ENCODE measurements at places on chromosomes 11 and 22. TPM values are rescaled to one million over a fixed set of nuclear protein-coding genes. Genes with fewer than 3 reads are reported as not detected.

- H3K27me3 ChIP-seq, result no peaks in the 10 kb centered on the region
- peaks cover 17% of the 10 kb centered on the region for H3K36me3 ChIP-seq
- DNase-seq, result no peak
- no peak overlapping the region for H3K4me3 ChIP-seq
- no peaks in the 10 kb centered on the region for H3K4me1 ChIP-seq
Observed at GRCh38 chr22:17871726-17872458, 97.6 kb upstream of the BID start.

GRCh38 chr11:28072321-28072720 lies 35.6 kb downstream of the KIF18A start:
- H3K36me3 ChIP-seq, result no peaks in the 10 kb centered on the region
- H3K27ac ChIP-seq, result no peak overlapping the region
- no peak overlapping the region for H3K4me3 ChIP-seq
- no peak for DNase-seq
- H3K4me1 ChIP-seq, result no peaks in the 10 kb centered on the region

- no peak overlapping the region for H3K27ac ChIP-seq
- H3K36me3 ChIP-seq, result no peaks in the 10 kb centered on the region
- no peak overlapping the region for H3K4me3 ChIP-seq
- H3K27me3 ChIP-seq, result no peaks in the 10 kb centered on the region
- no peaks in the 10 kb centered on the region for H3K4me1 ChIP-seq
- no peak for DNase-seq
Observed at GRCh38 chr11:86148345-86148747, 79.5 kb upstream of the PICALM start.

- no peak for DNase-seq
- H3K36me3 ChIP-seq, result peaks cover 12% of the 10 kb centered on the region
- H3K27ac ChIP-seq, result no peak overlapping the region
- H3K4me1 ChIP-seq, result peaks cover 59% of the 10 kb centered on the region
Observed at GRCh38 chr22:23187211-23187610, 6.9 kb downstream of the BCR start.

DNA sequence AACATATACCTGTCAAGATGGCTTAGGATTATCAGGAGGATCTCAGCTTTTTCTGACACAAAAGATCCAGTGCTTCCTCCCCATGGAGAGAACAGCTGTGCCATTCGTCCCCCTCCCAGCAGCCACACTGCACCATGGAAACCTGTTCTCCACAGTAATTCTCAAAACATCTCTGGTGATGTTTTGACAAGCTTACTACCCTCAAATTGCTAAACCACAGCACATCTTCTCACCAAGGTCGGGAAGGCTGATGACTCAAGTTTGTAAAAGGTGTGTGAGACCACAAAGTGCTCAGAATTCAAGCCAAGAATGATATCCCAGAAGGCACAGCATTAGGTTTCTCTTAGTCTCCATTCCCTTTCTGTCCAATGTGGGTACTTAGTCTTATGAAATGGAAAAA lies 3.9 kb upstream of the RAB38 start:
- no peak overlapping the region for H3K4me3 ChIP-seq
- H3K4me1 ChIP-seq, result peaks cover 12% of the 10 kb centered on the region
- H3K27ac ChIP-seq, result no peak overlapping the region
- no peak for DNase-seq
- H3K36me3 ChIP-seq, result no peaks in the 10 kb centered on the region
- no peaks in the 10 kb centered on the region for H3K27me3 ChIP-seq

- H3K27me3 ChIP-seq, result peaks cover 10% of the 10 kb centered on the region
- no peaks in the 10 kb centered on the region for H3K36me3 ChIP-seq
- no peak overlapping the region for H3K4me3 ChIP-seq
- no peaks in the 10 kb centered on the region for H3K4me1 ChIP-seq
Observed at GRCh38 chr11:120129570-120129969, 8.3 kb downstream of the TRIM29 start.

- no peak for DNase-seq
- H3K4me3 ChIP-seq, result no peak overlapping the region
- no peaks in the 10 kb centered on the region for H3K27me3 ChIP-seq
- no peaks in the 10 kb centered on the region for H3K36me3 ChIP-seq
Observed at GRCh38 chr22:27636716-27637508, 164.6 kb downstream of the MN1 start.

- H3K4me1 ChIP-seq, result no peaks in the 10 kb centered on the region
- no peaks in the 10 kb centered on the region for H3K27me3 ChIP-seq
- H3K4me3 ChIP-seq, result no peak overlapping the region
- H3K36me3 ChIP-seq, result no peaks in the 10 kb centered on the region
Observed at GRCh38 chr11:94217705-94218104, 86.7 kb upstream of the IZUMO1R start.

GRCh38 chr11:76153571-76153923 lies 52.8 kb downstream of the WNT11 start:
- no peak for DNase-seq
- H3K4me3 ChIP-seq, result no peak overlapping the region
- no peaks in the 10 kb centered on the region for H3K36me3 ChIP-seq
- peaks cover 10% of the 10 kb centered on the region for H3K27me3 ChIP-seq
- no peaks in the 10 kb centered on the region for H3K4me1 ChIP-seq

- no peak overlapping the region for H3K4me3 ChIP-seq
- no peaks in the 10 kb centered on the region for H3K27me3 ChIP-seq
- H3K27ac ChIP-seq, result no peak overlapping the region
- H3K36me3 ChIP-seq, result peaks cover 4% of the 10 kb centered on the region
- DNase-seq, result peak; percentile 21
- H3K4me1 ChIP-seq, result peaks cover 59% of the 10 kb centered on the region
Observed at GRCh38 chr11:122749005-122749687, 89.2 kb upstream of the CRTAM start.

Gene CNIH2
- total RNA-seq, result 9.9 TPM

Gene CD3D
- 361 TPM for total RNA-seq

Gene HEPHL1
- not detected for total RNA-seq

Gene CRYBB2
- total RNA-seq, result not detected

Gene FGF4
- total RNA-seq, result not detected

Gene IGSF9B
- 63.1 TPM for total RNA-seq

Gene TRIM66
- 23.5 TPM for total RNA-seq

Gene NPTXR
- total RNA-seq, result 9.1 TPM

Data from T-cell (primary cell).